ENCODE measurements at places on chromosomes 7 and 10. TPM values are rescaled to one million over a fixed set of nuclear protein-coding genes. Genes with fewer than 3 reads are reported as not detected.
A peak's percentile ranks its signal among the peaks of the same experiment; 100 is the strongest.

DNA sequence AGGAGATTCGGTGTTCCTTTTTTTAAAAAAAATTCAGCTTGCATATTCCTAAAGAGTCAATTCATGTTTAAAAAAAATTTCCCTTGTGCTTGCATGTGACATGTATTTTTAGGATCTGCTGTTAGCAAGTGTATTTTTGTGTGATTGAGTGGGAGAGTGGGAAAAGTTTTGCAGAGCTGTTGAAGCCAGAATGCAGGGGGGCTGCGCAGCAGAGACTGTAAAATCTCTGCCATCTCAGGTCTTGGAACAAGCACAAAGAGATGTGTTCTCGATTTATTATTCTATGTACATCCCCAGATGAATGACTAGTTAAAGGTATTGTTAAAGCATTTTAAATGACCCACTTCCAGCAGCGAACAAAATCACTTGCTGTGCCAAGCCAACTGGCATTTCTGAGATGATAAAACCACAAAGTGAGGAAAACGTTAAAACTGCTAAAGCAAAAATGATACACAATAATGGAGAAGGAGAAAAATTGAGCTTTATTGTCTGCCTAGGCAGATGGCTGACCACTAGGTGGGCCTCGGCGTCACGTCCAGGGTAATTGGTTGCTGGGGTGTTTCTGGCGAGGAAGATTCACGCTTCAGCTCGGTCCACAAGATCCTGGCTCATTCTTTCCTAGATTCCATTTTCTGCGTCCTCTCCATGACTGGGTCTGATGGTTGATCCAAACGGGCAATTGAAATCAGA lies 67.0 kb upstream of the ATRNL1 start:
- DNase-seq: no peak

DNA sequence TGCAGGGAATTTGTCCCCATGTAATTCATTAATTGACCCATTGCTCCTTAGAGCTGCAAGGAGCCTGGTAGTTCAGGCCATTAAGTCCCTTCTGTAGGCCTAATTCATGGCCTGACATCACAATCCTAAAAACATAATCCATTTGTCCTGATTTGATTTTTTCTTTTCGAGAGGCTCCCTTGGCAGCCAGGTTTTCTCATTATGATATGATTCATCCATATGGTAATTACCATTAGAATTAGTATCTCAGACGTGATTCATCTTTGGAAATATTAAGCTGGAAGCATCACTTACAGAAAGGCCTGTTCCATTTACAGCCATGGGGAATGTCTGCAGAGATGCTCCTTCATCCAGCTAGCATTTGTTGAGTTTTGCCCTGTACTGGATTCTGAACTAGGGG lies 128.5 kb downstream of the PLCE1 start:
- DNase-seq: no peak

GRCh38 chr10:116175231-116175630 lies 97.8 kb downstream of the GFRA1 start:
- DNase-seq: no peak

- DNase-seq: no peak
These were observed 166.1 kb downstream of the PPP1R3A start for GRCh38 chr7:113752689-113753088.

GRCh38 chr10:5940807-5941218 lies 36.5 kb downstream of the IL15RA start:
- DNase-seq: no peak

DNA sequence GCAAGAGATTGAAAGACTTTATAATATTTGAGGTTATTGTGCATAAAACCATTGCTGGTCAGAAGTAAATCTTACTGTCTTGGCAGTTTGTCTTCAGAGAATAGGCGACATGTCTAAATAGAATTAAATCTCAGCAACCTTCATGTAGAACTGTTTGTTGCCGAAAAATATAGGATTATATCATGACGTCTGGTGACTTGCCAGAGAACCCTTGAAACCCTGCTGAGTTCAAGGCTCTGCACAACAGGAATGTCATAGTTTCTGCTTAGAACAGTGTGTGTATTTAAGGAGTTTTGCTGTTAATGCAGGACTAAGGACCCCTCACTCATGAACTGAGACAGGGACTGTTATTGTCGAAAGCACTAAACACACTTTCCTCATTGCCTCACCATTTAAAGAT lies 206.4 kb upstream of the ETV1 start:
- no peak for DNase-seq

DNA sequence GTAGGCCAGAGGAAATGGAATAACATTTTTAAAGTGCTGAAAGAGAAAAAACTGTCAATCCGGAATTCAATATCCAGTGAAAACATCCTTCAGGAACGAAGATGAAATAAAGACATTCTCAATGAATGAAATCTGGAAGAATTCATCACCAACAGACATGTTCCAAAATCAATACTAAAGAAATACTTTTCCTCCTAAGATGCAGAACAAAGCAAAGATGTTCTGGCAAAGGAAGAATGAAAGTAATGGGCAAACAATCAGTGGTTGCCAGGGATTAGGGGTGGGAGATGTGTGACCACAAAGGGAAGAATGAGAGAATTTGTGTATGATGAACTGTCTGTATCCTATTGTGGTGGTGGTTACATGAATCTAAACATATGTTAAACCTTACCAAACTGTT lies 52.8 kb upstream of the EEPD1 start:
- DNase-seq: no peak

DNA sequence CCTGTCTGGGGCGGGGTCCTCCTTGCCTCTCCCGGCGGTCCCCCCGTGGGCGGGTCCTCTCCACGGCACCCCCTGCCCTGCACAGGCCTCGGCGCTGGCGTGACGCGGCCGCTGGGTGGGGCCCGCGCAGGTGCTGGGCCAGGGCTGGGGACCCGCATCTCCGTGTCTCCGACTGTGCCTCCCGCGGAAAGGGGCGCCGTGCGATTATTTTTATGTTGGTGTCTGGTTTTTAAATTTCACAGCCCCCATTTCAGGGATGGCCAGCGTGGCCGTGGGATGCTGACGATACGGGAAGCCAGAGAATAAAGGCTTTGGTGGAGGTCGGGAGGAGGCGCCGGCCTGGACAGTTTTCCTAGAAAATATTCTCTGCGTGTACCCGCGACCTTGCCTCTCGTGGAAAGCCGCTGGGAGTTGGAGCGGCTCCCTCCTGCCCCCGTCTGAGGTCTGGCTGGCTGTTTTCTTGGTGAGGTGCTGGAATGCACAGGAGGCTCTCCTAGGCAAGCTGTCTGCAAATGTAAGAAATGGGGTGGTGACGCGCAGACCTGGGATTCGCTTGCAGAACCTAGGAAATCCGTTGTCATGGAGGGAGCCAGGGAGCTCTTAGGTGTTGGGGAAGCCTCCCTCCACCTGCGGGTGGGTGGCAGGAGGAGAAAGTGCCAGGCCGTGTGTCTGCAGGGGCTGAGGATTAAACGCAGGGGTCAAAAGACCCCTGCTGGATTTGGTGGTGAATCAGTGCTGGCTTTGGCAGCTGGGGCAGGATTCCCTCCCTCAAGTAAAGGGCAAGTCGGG lies 28.7 kb upstream of the JAKMIP3 start:
- DNase-seq: no peak

GRCh38 chr10:14380746-14381145 lies 50.0 kb upstream of the FRMD4A start:
- no peak for DNase-seq

DNA sequence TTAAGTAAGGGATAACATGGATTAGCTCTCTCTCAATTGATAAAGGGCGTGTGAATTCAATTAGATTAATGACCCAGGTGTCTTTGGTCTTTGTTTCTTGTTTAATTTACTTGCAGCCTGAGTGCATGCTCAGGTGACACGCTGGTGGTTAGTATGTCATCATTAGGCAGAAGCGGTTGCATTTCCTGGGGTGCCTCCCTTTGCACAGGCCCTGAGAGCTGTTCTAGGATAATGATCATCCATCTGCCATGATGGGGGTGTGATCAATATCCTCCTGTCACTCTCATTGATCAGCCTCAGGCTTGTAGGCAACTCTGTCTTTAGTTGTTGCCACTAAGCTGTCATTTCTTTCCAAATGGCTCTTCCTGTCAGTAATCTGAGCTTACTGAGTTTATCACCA lies 99.6 kb upstream of the NPS start:
- DNase-seq: no peak

GRCh38 chr7:1948887-1949680 lies 279.0 kb downstream of the ELFN1 start:
- no peak for DNase-seq

DNA sequence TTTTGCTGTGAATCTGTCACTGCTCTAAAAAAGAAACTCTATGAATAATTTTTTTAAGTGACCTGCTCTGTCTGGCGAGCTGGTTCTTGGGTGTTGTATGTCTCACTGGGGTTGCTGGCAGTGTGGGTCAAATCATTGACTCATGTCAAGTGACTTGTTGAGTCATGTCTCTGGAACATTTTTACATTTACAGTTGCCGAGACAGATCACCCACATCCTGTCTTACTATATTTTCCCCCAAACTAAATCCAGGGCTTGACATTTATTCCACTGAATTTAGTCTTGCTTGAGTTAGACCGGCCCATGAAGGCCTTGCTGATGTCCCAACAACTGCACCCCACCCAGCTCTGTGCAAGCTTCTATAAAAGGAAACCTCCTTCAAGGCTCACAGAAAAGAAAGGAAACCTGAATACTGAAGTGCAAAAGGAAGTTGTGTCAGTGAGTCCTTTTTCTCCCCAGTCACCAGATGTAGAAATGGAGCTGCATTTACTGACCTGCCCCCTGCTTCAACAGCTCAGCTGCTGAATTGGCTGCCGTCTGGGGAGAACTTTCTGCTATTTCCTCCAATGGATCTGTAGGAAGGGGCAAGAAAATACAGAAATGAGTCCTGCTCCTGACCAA lies 290.3 kb downstream of the TNS3 start:
- DNase-seq: no peak

DNA sequence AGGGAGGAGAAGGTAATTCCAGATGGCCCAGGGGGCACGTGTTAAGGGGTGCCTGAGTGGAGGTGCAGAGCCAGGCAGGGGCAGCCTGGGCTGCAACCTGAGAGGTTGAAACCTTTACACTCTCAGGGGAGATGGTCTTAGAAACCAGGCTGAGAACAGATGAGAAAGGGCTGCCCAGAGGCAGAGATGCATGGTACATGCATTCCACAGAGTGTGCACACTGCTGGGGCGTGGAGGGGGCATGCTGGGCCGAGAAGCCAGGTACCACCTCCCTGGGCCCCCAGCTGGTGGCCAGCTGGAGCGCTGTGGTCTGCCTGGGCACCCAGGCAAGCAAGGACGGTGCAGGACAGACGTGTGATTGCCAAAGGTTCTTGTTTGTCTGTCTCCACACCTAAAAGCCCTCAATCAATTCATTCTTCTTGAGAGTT lies 14.1 kb upstream of the CSGALNACT2 start:
- DNase-seq: no peak

DNA sequence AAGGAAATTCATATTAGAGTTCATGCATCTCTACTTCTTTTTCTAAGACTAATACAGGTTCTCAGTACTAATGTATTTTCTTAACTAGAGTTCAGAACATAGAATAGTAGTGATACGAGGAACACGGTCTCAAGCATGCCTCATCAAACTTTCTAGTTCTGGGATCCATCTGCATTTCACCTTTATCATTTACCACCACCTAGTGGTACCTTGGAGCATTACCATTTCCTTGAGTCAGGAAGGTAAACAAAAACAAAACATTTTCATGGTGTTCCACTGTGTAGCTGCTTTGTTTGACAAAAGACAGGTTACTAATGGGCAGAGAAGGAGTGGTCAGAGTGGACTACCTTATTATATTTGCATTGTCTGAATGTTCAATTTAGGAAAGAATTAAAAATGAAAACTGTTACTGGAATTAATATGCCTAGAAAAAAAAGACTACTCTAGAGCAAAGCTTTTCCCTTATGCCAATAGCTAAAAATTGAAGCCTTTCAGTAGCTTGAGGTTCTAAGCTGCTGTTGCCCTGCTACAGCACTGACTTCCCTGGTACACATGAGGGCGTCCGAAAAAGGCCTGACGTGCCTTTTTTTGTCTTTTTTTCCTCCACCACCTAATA lies 44.5 kb downstream of the STARD3NL start:
- DNase-seq: peak; percentile 83

DNA sequence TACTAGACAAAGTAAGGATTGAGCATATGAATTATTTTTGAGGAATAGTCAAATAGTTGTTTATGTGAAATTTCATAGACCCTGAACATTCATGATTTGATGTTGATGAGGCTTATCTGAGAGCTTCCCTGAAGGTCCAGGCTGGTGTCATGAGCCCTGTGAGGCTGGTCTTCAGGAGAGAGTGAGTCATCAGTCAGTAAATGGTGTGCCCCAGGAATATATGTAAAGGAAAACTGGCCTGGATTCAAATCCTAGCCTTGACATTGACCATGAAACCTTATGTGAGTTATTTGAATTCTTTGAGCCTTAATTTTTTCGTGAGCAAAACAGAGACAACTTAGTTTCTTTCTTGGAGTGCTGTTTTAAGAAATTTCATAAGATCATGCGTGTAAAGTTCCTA lies 6.2 kb downstream of the TMEM236 start:
- DNase-seq: peak; percentile 44

GRCh38 chr10:97320480-97321031 lies 1.5 kb downstream of the FRAT1 start:
- no peak for DNase-seq

DNA sequence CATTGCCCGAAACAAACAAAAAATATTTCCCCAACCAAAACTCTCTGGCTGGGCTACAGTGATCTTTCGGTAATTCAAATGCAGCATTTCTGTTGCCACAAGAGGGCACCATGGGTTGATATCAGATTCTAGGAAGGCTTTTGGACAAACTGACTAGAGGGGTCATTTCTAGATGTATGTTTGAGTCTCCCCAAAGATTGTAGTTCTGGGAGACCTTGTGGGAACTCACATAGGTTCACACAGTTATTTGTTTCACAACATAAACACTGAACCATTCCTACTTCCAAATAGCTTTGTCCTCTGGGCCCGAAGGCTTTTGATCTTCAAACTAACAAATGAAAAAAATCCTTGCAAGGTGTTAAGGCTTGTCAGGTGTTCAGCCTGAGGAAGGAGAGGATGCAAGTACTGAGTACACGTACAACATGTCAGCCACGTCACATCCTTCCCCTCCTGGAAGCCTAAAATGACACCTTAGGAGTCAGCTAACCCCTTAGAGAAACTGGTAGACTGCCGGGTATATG lies 37.0 kb upstream of the IL15RA start:
- DNase-seq: peak; percentile 63

Gene OR6V1
- polyA plus RNA-seq: not detected

Gene CNTNAP2
- polyA plus RNA-seq: 0.54 TPM

Gene FAM25G
- polyA plus RNA-seq: not detected

Gene ZSCAN25
- polyA plus RNA-seq: 4.5 TPM

Gene NOC3L
- 1.4 TPM for polyA plus RNA-seq

Gene CACNB2
- polyA plus RNA-seq: 2.9 TPM

Gene FXYD4
- not detected for polyA plus RNA-seq

Gene TEX47
- not detected for polyA plus RNA-seq

Gene LRRC4
- polyA plus RNA-seq: 0.67 TPM

Gene ZNF789
- polyA plus RNA-seq: 12.1 TPM
